ENCODE measurements at places on chromosomes 3 and 15.

DNA sequence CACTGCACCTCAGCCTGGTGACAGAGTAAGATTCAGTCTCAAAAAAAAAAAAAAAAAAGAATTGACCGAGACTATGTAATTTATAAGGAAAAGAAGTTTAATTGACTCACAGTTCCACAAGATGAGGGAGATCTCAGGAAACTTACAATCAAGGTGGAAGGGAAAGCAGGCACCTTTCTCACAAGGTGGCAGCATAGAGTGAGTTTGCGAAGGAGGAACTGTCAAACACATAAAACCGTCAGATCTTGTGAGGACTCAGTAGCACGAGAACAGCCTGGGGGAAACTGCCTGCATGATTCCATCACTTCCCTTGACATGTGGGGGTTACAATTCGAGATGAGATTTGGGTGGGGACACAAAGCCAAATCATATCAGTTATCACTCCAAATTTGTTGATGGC, 380.9 kb downstream of the EDEM1 start:
- DNase-seq = peak; percentile 30

DNA sequence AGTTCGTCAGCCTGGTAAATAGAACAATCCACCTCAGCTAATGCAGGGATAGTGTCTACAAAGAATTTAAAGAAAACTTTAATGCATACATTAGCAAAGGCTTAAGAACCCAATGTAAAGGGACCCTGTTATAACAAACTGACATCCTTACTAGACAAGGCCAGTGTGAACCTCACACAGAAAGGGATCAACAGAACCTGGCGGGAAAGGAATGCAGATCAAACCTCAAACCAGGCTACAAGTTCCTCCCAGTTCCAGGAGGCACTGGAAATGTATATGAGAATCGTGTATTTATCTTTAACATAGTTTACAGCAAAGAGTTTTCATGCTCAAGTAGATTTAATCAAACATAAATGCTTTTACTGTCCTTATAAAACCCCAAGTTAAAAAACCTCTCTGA, 37.6 kb upstream of the ATP11B start:
- DNase-seq = no peak

DNA sequence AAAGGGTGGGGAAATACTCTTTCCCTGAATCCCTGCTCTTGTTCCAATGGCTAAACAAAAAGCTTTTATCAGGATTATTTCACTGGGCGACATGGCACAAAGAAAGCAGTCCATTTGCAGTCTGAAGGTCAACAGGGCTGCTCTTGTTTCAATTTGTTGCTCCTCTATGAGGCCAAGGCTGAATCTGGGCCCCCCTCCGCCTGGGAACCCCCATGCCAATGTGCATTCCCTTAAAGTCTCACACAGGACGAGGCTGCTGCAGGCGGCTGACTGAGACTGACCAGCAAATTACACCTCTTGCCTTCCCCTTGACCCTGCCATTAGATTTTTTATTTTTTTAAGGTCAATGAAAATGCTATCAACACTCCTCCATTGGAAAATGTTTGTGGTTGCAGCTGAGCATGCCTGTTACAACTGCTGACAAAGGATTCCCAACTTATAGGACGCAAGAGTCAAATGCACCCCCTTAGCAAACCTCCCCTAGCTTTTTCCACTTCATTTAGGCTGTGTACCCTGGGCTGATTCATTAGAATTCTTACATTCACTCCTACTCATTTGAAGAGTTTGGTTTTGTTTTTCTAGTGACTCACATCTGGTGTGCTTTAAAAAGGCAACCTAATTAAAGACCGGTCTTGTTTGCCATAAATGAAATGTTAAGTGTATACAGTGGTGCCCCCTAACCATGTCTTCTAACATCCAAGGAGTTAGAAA, 60.8 kb upstream of the ARHGEF3 start:
- no peak for DNase-seq

- no peak for DNase-seq
Observed at GRCh38 chr3:48715174-48715800, 1.7 kb downstream of the IP6K2 start.

DNA sequence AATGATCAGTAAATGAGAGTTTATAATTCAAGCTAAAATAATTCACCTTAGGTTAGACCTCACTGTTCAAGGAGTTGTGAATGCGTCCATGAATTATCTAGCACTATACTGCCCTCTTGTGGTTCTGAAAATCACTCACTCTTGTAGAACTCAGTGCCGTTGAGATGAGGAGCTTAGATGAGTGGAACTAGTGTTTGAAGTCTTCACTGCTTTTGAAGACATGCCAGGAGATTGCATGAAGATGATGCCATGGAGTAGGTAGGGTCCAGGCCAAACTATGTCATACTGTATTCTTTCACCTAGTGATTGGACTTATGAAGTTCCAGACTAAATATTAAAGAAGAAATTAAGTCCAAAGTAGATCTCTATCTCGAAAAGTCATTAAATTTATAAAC, 28.8 kb downstream of the LYSMD4 start:
- peak; percentile 82 for DNase-seq

- DNase-seq = no peak
Observed at GRCh38 chr3:20997183-20997582, 753.8 kb downstream of the ZNF385D start.

DNA sequence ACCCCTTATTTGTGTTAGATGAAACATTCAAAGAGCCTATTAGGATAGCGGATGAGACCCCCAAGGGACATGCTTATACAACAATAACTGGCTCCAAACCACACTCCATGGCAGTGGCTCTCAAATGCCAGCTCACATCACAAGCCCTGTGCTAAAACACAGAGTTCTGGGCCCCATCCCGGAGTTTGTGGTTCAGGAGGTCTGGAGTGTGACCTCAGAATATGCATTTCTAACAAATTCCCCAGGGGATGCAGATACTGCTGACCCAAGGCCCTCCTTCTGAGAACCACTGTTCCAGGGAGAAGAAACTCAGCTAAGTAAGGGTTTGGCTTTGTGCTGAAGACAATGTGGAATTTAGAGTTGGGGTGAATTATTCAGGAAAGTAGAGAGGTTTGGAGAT, 3.6 kb downstream of the CCRL2 start:
- no peak for DNase-seq

- DNase-seq = no peak
Observed at GRCh38 chr15:90959894-90960293, 5.2 kb downstream of the RCCD1 start.

- no peak for DNase-seq
Observed at GRCh38 chr15:71390096-71390495, 274.8 kb downstream of the THSD4 start.

DNA sequence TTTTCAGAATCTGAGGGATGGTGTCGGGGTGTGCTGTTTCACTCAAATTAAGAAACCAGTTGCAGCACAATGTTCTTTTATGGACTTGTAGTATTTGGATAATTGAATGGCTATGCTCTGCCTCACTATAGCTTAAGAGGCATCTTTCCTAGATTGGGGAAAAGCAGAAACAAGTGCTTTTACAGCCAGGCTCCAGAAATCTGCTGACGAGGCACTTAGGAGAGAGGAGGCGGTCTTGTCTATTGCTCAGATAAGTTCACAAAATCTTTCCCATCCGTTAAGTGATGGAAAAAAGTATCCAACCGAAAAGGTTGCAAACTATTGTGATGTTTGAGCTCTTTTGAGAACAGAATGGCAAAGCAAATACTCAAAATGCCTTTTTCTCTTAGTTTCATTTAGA, 336.1 kb upstream of the RARB start:
- no peak for DNase-seq

DNA sequence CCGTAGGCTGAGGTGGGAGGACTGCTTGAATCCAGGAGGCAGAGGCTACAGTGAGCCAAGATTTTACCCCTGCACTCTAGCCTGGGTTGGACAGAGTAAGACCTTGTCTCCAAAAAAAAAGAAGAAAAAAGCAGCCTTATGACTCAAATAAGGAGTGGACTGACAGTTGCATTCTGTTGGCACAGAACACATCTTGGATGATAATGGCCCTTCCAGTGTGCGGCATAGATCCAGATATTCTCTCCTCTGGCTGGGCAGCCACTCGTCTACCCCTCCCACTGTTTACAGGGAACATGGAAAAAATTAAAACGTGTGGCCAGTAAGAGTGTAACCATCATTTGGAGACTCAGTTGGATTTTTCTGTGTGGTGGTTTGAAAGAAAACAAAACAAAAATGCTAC, 118.6 kb upstream of the RNF7 start:
- DNase-seq = no peak

GRCh38 chr3:88150806-88151205, 1.0 kb downstream of the C3orf38 start:
- DNase-seq = peak; percentile 64

DNA sequence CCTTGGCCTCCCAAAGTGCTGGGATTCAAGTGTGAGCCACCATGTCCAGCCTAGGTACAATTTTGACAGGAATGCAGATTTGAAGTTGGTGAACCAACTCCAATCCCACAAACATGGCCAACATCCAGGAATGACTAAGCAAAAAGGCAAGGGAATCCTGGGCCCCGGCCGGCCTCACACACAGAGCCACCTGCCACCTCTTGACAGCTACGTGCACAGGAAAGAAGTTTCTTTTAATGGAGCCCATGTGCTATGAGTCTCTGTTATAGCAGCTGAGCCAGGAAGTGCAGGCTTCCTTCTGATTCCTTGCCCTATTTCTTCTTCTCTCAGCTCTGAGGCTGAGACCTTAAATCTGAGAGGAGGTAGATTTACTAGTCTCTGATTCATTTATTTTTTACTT, 8.8 kb downstream of the TMEM40 start:
- DNase-seq = no peak

DNA sequence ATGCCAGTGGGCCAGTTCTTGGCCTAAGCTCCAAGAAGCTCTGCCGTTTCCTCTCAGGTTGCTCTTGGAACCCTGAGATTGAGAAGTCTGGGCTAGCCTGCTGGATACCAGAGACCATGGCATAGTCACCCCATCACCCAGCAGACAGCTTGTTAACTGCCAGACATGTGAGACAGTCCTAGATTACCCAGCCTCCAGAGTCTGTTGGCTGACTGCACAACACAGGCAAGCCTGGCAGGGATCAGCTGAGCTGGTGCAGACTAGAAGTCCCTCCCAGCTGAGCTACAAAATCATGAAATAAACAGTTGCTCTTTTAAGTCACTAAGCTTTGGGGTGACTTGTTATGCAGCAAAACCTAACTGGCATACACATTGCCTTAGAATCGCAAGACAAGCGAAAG, 5.2 kb downstream of the ANAPC13 start:
- DNase-seq = no peak

DNA sequence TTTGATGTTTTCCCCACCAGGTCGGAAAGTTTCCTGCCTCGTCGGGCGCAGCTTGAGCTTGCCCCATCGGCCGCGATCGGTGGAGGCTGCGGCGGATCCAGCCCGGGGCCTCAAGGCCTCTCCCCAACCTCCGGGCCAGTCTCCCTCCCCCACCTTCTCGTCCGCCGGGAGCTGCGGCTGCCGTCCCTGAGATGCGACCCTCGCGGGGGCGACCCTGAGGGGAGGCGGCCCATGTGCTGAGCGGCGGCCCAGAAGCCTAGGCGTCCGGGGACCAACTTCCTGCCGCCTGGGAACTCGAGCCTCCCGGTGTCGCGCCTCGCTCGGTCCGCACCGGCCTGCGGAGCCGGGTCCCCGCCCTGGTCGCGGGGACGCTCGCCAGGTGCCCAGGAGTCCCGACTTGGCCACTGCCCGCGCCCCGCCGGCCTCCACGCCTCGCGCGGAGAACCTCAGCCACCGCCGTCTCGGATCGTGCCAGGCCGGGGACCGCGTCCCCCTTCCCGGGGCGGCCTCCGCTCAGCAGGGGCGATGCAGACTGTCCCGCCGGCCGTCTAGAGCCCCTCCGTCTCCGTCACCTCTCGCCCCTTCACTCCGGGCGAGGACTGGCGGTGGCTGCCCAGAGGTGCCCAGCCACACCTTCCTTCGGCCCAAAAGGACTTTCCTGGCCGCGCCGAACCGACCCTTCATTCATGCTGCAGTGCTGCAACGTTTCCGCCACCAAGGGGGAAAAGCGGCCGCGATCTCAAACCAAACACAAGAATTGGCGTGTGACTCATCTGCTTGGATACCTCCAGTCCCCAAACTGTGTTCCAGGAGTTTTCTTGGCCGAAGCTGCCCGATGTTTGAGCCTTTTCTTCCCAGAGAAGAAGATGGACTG, 656 bp downstream of the SLMAP start:
- peak; percentile 45 for DNase-seq

DNA sequence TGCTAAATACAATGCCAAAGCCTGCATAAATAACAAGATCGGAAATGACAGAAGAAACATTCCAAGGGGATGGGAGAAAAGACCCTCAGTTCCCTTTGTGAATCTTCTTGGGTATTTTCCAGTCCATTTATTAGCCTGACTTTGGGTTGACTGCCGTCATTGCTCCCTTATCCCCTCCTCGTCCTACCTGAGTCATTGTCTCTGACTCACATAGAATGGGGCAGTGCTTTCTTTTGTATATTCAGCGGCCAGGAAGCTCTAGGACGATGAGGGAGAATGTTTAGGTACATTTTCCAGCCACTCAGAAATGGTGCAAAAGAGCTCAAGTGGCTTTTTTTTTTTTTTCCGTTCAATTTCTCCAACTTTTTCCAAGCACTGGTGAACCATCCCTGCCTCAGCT, 71.6 kb downstream of the KAT2B start:
- no peak for DNase-seq

DNA sequence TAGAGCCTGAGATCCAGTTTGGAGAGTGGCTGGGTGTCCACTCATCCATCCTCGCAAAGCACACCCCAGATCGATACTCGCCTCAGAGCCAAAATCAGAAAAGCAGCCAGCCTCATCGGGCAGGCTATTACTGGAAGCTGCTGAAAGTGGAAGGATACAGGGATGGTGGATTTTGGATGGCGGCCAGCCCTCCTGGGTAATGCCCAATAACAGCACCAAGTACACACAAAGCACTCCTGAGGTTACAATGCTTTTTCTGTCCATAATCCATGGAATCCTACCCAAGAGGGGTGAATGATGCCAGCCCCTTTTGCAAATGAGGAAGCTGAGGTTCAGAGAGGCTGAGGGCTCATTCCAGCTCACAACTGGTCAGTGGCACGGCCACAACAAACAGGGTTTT, 93.1 kb upstream of the SLC6A11 start:
- no peak for DNase-seq

DNA sequence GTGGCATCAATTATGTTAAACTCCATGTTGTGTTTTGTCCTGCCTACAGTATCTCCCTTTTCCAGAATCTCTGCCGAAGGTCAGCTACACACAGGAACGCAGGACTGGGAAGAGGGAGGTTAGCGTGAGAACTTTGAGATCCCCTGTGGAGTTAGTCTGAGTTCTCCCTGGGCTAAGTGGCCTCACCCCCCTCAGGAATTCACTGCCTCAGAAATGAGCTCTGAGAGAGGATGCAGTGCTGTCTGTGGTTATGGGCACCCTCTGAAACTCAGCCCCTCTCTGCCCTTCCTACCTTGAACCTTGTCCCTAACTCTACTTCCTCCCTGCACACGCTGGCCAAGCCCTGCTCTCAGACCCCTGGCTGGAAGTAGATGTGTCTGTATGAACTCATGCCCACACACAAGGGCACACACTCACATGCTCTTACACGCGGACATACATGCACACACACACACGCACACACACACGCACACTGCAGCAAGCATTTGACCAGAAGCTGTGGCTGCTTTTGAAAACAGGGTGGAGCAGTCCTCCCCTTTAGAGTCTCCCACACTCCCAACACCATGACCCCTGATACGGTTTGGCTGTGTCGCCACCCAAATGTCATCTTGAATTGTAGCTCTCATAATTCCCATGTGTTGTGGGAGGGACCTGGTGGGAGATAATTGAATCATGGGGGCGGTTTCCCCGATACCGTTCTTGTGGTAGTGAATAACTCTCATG, 5.3 kb upstream of the VIPR1 start:
- DNase-seq = no peak

- DNase-seq = peak; percentile 7
Observed at GRCh38 chr15:92683511-92683834, 27.9 kb upstream of the FAM174B start.

Data from KBM-7 (cell line).